ENCODE measurements at places on chromosomes 4 and X.

DNA sequence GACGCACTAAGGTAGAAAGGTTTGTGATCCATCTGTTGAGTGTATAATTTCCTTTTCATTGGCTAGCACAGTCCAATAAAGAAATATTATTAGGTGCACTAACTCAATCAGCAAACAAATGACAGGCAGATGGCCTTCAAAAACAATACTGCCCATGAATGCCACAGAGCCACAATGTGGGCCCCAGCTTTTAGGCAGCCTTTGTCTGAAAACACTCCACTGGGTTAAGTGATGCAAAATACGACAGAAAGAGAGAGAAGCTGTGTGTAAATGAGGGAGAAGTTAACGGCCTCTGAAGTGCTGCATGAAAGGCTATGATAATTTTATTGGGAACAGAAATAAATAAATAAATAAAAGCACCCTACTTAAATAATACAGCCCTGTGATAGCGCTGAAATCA, 274.6 kb downstream of the NKX6-1 start:
- no peak for DNase-seq

DNA sequence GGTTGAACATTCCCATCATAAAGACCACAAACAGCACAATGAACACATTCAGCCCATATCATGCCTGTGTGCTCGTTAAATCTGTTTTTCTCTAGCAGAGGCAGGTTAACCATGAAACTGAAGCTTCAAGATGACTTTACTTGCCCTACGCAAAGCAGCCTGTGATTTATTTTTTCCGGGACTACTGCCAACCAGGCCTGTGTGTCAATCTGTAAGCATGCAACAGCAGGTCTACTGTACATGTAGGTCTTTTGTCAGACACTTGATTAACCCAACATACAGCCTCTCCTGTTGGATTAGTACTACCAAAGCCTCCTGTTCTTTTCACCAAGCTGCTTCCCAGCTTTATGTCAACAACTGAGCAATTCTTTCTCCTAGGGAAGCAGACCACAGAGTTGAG, 85.5 kb upstream of the ACSL1 start:
- no peak for DNase-seq

- no peak for DNase-seq
Measured at GRCh38 chrX:17414839-17415238, 39.8 kb downstream of the NHS start.

GRCh38 chrX:7191681-7192110, 43.7 kb upstream of the PUDP start:
- no peak for DNase-seq

GRCh38 chr4:107468156-107468555, 251.9 kb downstream of the PAPSS1 start:
- DNase-seq: no peak

- DNase-seq: no peak
Measured at GRCh38 chrX:41085512-41085877, 250 bp downstream of the USP9X start.

DNA sequence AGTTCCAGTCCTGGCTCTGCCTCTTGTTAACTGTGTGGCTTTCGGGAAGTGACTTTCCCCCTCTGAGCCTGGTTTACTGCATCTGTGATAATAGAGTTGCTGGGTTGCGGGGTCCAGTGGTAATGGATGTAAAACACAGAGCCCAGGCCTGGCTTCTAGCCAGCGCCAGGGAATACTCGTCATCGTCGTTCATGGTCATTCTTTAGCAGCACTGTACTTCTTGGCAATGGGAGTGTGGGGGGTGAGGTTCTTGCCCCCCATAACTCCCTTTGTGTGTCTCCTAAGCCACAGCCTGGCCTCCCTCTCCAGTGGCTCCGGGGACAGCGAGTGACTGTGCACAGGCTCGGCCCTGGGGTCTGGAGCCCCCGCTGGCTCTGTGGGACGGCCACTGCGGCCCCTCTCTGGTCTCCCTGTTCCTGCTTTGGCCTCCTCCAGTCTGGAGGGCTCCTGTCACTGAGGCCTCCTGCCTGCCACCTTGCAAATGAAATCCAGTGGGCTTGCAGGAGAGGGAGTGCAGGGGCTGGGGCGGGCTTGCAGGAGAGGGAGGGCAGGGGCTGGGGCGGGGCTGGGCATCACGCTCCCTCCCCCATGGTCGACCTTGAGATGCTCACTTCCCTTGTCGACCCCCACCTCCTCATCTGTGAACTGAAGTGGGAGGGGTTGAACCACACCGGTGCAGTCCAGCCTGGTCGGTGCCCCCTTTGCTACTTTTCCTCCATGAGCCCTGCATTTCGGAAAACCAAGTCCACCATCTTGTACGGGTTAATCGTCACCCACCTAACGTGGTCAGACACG, 13.2 kb downstream of the PSAPL1 start:
- DNase-seq: no peak

- no peak for DNase-seq
Measured at GRCh38 chr4:68257719-68258118, 12.2 kb upstream of the TMPRSS11B start.

GRCh38 chrX:38363046-38363445, 10.6 kb downstream of the OTC start:
- DNase-seq: no peak

GRCh38 chr4:14386196-14386595, 616.1 kb upstream of the CPEB2 start:
- no peak for DNase-seq
